CD4-positive, alpha-beta T cell (primary cell): ENCODE measurements at places on chromosomes 16 and 17.

DNA sequence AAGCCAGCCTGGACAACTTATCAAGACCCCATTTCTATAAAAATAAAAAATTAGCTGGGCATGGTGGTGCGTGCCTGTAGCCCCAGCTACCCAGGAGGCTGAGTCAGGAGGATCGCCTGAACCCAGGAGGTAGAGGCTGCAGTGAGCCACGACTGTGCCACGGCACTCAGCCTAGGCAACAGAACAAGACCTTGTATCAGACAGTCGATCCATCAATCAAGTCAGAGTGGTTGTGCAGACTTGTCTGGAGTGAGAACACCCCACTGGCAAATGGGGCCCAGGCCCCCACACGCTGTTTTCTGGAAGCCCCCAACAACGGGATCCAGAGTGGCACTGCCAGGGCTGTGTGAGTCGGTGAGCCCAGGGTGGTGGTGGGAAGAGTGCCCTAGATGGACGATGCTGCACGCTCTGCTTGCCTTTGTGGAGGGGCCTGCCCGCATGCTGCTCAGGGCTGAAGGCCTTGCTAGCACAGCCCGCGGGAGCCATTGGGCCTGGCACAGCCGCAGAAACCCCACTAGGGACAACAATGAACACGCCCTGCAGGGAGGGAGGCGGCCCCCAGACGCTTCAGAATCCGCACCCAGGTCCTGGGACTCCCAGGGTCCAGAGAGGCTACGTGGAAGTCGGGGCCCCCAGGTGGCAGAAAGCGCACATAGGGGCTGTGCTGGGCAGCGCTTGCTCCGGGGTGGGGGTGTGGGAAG lies 80.1 kb upstream of the GNG13 start:
- DNase-seq: no peak

DNA sequence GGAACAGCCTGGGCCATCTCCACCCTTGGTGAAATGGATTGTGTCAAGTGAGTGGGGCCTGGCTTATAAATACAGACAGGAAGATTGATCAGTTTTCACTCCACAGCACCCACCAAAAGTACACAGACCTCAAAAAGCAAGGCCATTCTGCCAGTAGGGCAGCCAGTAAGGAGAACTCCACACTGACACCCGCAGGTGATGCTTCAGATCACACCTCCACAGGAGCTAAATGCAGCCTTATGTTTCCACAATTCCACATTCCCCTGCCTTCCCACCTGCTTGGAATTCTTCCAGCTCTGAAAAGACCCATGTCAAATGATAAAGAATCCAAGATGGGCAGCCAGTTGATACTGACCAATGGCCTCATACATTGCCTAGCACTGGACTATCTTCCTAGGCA lies 191.1 kb downstream of the ZFHX3 start:
- DNase-seq: no peak

DNA sequence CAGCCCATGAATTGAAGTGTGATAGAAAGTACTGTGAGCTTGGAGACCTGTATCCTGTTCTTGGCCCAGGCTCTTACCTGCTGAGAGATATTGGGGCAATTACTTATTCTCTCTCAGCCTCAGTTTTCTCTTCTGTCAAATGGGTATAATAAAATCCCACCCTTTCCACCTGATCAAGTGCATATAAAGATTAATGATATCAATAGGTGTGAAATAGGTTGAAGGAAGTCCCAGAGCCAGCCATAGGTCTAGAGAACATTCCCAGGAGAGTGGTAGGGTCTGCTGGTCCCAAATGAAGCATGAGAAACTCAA lies 81.2 kb downstream of the GNAO1 start:
- no peak for DNase-seq

DNA sequence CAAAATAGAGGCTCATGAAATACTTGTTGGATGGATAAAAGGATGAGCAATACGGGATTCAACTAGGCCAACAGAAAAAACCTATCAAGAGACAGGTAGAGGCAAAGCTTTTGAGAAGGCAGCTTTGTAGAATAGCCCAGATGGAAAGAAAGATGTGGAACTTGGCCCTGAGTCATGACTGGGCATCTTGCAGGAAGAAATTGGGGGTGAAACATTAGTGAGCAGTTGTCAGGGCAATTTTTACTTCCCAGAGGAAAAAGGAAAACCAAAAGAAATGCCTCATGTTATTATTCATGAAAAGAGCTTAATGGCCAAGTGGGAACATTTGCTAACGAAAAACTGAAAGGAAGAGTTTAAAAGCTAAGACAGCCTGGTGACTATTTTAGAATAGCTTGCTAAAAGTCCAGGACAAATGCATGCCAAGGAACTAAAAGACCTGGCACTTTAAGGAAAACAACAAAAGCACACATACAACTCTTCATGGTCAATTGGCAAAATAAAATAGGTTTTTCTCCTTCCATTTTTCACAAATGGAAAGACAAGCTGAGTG lies 180.1 kb downstream of the HS3ST3A1 start:
- DNase-seq: no peak

DNA sequence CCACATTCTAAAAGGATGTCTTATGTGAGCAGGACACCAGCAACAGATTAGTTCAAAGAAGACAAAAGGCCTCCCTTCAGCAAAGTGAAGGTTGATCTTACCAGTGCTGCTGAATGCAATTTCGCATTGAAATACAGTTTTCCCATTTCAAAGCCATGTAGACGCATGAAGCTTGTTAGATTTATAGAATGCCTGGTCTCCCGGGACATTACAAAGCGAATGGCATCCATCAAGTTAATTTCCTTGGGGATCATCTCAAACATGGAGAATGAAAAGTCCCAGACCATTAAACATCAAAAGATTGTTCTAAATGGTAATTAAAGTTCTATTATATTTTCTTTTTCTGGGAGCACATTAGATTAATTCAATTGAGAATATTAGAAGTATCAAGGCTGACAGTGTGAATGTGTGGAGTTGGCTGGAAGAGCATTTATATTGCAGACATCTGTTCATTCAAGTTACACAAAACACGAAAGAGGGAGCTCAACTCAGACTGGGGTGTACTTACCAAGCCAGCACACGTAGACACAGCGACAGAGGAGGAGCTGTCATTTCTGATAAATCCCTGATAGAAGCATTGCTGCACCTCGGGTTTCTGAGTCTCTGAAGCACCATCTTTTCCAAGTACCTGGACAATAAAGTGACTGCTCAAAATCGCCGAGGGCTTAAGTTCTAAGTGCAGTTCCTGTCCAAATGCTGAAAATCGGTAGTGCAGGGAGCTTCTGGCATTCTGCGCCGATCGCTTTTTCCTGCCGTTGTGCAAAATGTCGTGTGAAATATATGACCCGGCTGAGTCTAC lies 3.8 kb downstream of the ADAMTS18 start:
- no peak for DNase-seq

DNA sequence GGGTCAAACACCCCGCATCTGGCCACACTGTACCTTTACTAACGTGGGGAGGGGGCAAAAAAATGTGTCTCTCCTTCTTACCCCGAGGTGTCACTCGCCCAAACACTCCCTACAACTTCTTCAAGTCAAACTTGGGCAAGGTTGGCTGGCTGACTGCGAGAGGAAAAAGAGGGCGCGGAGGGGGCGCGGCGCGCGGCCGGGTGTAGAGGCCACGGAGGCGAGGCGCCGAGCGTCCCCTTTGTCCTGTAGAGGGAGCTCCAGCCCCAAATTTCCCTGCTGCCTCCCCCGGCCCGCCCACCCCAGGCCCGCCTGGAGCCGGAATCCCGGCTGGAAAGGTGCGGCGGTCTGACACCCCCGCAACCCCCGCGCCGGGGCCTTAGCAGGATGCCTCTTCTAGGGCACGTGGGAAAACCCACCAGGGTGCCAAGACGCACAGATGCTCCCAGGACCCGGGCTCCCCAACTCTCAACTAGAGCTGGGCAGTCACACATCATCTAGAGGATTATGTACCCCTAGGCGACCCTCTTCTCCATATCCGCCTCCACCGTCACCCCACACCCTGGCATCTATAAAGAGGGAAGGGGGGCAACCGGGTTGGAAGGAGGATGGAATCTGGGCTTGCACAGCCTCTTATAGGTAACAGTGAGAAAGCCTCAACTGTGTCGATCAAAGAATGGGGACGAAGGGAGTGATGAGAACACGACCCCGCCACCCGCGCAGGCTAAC lies 4.2 kb downstream of the IRX3 start:
- DNase-seq: no peak

GRCh38 chr16:17134586-17134985 lies 336.2 kb downstream of the XYLT1 start:
- DNase-seq: no peak
